ENCODE measurements at places on chromosomes 1 and 21. TPM values are rescaled to one million over a fixed set of nuclear protein-coding genes. Genes with fewer than 3 reads are reported as not detected.

EPHA10 gene
- total RNA-seq = not detected

OR2L3 gene
- not detected for total RNA-seq

GBP6 gene
- total RNA-seq = not detected

TMEM125 gene
- total RNA-seq = not detected

RNU1-1 gene
- under 0.01 TPM for total RNA-seq

INSRR gene
- not detected for total RNA-seq

LPAR3 gene
- total RNA-seq = not detected

CD55 gene
- total RNA-seq = 13.8 TPM

All from cardiac ventricle fibroblast (primary cell).